ENCODE measurements at places on chromosomes 7 and 10.

GRCh38 chr7:28182071-28182471, 1.5 kb upstream of the JAZF1 start:
- DNase-seq, result no peak

DNA sequence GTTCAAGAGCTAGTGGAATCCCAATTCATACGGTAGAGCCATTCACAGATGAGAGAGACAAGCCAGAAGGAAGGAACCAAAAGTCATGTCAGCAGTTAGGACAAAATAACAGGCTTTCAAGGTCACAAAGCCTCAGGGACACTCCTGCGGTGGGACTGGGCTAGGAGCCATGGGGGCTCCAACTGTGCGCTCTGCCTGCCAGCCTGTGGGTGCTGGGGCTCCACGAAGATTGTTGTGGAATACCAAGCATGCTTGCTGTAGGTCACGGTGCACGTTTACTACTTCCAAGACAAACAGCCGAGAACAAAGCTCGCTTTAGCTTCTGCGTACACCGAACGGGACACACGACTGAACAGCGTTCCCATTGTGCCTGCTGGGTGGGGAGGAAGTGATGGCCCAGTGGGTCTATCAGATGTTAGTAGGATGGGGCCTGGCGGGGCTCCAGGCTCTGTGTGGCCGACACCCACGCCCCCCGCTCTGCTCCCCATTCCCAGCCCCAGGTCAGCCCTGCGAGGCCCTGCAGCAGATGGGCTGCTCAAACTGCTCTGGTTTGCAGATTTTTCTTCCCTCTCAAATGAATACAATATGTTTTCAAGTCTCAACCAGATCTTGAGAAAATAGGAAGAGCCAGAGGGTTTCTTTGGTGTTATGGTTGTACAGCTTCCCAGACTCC, 158.9 kb downstream of the EGFR start:
- DNase-seq, result no peak

DNA sequence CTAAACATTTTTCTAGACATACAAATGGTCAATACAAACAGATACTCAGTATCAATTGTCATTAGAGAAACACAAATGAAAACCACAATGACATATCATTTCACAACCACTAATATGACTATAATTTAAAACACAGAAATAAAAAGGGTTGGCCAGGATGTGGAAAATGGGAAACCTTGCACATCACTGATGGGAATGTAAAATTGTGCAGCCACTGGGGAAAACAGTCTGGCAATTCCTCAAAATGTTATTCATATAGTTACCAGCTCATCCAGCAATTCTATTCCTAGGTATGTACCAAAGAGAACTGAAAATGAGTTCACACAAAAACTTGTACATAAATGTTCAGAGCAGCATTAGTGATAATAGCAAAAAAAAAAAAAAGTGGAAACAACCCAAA, 106.1 kb upstream of the LRRTM3 start:
- DNase-seq, result no peak

DNA sequence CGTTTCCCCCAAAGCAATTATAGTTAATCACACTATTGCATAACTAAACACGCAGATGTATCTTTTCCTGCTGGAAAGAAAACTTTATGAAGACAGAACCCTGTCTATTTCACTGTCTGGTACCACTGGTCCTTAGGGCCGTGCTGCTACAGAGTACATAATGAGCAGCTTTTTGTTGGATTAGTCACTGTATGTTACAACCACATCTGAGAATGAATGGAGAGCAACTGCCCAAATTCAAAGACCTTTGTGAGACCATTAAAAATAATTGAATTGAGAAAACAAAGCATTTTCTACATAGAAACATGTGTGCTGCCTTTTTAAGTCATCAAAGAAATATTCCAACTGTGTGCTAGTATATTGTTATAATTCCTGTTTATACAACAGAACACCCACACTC, 111.3 kb upstream of the SORCS1 start:
- DNase-seq, result no peak

- no peak for DNase-seq
These were observed 1011.3 kb downstream of the XPNPEP1 start for GRCh38 chr10:108911814-108912541.

DNA sequence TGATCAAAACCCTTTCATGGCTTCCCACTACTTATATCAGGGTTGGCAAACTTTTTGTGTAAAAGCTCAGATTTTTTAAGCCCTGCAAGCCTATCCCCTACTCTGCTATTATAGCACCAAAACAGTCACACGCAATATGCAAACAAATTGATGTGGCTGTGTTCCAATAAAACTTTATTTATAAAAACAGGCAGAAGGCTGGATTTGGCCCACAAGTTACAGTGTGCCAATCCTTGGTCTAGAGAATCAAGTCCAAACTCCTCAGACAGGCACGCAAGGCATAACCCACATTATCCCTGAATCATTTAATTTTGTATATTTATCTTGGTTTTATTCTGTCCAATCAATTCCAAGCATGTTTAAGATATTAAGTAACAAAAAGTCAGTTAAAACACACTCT, 71.9 kb downstream of the SGMS1 start:
- no peak for DNase-seq

GRCh38 chr10:31678575-31679516, 249.8 kb downstream of the ARHGAP12 start:
- DNase-seq, result no peak

GRCh38 chr7:20019757-20020432, 197.3 kb downstream of the MACC1 start:
- DNase-seq, result no peak

DNA sequence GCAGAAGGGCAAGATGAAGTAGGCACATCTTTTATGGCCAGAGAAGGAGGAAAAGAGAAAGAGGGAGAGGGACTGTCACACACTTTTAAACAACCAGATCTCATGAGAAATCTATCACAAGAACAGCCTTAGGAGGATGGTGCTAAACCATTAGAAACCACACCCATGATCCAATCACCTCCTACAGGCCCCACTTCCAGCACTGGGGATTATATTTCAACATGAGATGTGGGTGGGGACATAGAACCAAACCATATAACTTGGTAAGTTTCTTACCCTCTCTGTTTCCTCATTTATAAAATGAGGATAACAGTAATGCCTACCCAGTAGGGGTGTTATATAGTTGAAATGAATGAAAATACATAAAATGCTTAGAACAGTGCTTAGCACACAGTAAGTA, 66.0 kb downstream of the CHCHD3 start:
- DNase-seq, result no peak

DNA sequence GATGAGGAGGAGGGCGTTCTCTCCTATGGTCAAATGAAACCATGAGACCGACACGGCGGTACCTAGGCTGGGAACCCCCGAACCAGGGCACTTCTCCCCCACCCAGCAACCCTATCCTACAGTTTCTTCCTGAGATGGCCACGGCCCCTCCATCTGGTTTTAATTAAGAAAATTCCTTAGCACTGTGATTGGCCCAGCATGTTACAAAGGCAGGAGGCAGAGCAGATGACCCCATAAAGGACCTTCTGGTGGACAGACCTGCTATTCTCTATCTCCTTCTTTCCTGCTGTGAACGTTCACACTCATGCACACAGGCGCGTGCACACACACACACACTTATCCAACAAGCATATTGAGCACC, 129.4 kb downstream of the RGS10 start:
- no peak for DNase-seq

- DNase-seq, result no peak
These were observed 39.0 kb downstream of the AKR1B1 start for GRCh38 chr7:134419875-134420274.

- no peak for DNase-seq
These were observed 74.5 kb downstream of the DIP2C start for GRCh38 chr10:614790-615582.

DNA sequence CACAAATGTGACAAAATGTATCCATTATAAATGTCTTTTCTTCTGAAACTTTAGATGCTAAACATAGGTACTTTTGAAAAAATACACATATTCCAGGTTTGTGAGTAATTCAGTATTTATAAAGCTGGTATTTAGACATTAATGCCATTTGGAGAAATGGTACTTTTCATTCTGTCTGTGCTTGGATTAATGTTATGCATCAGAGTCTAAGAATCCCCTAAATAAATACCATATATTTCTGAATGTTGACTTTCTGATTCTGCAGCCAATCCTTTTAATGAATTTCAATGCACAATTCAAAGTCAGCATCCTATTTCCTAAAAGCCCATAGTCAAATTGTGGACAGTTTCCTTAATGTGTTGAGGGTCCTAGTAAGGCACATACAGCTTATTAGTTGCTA, 145.0 kb downstream of the DKK1 start:
- no peak for DNase-seq

- DNase-seq, result no peak
These were observed 42.4 kb downstream of the CRCP start for GRCh38 chr7:66157060-66157459.

DNA sequence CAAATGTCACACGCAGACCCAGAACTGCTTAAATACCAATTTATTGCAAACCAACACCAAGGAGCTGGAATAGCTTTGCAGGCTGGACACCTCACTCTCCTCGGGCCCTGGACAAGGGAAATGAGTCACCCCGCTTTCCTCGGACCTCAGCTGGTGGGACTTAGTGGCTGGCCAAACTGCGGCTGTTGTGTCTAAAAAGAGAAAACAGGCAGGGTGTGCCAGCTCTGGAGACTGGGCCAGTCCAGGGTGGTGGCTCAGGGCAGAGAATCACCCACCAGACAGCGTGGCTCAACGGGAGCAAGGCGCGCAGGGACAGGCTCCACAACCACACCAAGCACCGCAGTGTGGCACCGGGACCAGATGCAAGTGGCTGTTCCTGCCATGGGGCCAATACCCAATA, 58.2 kb upstream of the CAMK2B start:
- DNase-seq, result no peak

DNA sequence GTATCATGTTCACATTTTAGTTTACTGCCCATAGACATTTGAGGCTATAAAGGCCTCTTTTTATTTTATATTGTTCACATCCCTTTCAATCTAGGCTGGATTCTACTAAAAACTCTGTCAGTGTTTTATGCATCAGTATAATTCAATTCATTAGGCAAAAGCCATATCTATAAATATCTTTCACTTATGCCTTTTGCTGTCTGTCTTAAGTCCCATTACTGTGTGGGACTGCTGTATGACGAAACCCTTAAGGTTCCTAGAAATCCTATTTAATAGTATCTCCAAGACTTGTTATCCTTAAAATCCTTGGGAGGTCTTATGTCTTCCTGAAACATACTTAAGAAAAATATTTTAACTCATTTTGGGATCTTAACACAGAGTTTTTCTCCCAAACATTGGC, 139.2 kb downstream of the HGF start:
- no peak for DNase-seq

GRCh38 chr10:29316308-29317026, 27.6 kb downstream of the LYZL1 start:
- DNase-seq, result no peak

- no peak for DNase-seq
These were observed 91.1 kb downstream of the COL13A1 start for GRCh38 chr10:69892816-69893215.

All from activated B cell treated with CpG ODN at 0.5 μM for 24 hours (primary cell).